ENCODE measurements at places on chromosomes 12 and 14.

DNA sequence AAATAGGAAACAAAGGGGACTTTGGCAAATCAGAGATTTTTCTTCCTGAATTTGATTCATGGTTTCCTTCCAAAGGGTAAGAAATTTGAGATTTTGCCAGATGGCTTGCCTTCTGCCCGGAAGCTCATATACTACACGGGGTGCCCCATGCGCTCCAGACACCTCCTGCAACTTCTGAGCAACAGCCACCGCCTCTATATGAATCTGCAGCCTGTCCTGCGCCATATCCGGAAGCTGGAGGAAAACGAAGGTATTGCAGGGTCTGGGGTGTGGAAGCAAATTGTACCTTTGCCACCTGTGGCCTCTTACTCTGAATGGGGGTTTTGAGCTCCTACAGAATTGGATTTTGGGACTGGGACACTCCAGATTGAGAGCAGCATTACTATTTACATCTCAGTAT lies 63.5 kb downstream of the FRMD6 start:
- DNase-seq: no peak

DNA sequence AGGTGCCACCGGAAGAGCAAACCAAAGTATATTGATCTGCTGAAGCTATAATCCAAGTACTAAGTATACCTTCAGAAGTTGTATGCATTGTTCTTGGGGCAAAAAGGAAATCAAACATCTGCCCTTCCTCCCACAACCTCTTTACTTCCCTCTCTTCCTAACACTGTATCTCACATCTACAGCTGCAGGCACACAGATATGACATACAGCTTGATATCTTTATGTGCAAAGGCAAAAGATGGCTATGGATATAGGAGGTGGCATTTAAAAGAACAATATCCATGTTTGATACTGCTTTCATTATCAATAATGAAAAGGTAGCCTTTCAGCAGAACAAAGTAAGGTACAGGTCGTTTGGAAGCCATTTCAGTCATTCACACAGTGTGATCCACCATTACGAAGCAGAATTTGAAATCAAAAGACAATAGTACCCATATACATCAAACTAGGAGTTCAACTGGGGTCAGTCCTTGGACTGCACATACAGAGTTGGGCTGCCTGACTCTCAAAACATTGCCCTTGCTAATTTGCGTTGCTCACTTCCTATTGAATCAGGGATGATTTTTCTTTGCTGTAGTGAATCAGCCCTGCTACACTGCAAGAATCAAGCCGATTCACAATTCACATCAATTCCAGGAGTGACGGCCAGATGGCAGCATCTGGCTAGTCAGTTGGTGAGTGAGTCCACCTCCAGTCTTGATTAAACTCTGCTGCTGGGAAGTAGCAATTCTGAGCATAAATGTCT lies 8.9 kb downstream of the ANG start:
- no peak for DNase-seq

DNA sequence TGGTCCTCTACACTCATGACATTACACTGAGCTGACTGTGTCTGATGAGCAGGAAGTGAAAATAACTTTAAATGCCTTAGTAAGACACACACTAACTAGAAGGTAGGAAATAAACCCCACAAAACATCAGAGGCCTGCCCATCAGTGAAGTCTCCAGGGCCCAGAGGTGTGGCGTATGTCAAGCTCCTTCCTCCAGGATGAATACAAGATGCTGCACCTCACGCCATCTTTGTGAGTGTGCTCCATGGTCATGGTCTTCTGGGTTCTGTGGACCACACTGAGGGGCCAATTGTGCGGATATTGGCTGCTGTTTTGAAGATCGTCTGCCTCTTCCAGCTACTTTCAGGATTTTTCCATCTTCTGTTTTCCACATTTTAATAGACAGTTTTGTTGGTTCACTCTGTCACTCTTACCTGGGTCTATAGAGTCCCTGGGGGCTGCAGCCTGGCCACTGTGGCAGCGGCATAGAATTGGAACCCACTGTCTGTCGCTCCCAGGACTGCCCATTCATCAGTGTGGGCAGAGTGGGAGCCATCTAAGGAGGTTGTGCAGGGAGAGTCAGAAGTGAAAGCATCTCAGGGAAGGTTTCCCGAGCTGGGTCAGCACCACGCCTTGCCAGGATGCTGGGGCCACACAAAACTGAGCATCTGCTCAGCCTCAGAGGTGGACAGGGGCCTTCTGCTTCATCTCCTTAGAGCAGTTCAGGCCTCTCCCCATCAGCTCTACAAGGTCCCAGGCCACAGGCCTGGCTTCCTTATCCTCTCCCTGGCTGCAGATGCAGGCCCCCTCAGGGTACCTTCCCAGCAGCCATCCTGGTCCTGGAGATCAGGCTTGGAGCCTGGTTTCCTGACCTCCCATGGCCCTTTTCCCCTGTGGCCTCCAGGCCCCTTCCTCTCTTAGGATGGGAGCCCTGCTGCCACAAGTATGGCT lies 57.5 kb upstream of the C14orf180 start:
- no peak for DNase-seq

DNA sequence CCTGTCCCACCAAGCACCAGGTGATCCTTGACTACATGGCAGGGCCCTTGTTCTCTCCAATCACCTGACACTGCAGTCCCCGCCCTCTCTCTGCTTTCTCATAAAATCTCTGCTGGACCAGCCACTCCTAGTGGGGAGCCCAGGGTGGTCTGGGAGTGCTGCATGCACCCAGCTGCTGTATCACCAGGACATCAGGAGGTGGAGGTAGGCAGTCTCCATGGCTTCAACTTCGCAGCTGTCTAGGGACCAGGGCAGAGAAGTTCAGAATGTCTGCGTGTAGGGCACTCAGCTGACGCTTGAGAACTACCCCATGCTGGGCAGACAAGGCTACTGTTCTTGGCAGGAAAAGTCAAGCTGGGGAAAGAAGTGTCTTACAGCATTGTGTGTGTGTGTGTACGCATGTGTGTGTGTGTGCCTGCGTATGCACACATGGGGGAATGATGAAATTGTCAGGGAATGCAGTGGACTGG lies 2.6 kb downstream of the WSCD2 start:
- DNase-seq: no peak

DNA sequence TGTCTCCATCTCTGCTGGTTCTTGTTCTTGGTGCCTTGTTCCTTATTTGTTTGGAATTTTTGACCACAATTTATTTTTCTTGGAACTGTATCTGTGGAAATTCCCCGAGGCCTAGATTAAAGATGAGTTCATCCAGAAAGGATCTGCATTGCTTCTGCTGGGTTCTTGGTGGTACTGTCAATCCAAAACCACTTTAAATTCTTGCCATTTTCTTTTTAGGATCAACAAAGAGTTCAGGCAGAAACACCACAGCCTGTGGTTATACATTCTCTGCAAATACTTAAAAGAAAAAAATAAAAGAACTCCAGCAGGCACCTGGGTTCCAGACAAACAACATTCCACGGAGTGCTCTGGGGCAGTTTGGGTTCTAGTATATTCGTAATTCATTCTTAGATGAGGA lies 6.0 kb upstream of the VAMP1 start:
- peak; percentile 68 for DNase-seq

DNA sequence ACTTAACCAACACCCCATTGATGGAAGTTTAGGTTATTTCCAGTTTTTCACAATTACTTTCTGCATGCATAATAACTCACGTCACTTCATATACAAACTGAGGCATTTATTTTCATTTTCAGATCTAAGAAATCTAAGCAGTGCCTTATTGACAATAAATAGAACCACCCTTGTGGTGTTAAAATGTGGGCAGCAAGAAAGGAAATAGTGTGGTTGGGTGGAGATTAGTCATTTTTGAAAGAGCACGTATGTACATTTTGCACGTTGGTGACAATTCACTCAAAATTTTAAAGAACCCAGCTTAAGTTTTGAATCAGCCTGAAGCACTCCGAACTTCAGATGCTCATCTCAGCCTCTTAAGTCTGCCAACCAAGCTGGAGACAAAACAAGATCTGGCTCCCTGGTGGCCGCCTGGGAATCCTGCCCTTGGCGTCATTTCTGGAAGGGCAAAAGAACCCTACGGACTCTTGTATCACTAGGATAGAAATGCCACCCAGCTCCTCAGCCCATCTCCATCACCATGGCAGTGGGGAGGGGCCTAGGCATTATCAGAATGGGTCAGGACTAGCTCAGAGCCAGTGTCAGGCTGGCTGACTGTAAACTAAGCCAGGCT lies 89.5 kb upstream of the BCL2L14 start:
- DNase-seq: no peak

GRCh38 chr12:1822699-1823098 lies 2.3 kb downstream of the LRTM2 start:
- DNase-seq: no peak

- DNase-seq: no peak
These were observed 738.1 kb upstream of the TBX3 start for GRCh38 chr12:115421796-115422709.

- DNase-seq: no peak
These were observed 15.9 kb upstream of the DHRS2 start for GRCh38 chr14:23620177-23620702.

DNA sequence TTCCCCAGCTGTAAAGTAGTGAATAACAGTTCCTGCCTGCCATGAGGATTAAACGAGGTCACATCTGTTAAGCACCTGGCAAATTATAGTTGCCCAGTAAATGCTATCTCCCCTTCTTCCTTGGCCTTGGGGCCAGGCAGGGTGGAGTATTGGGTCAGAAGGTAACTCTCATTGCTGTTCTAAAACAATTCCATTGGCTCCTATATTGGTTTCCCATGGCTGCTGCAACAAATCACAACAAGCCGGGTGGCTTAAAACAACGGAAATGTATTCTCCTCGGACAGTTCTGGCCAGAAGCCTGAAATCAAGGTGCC lies 31.9 kb downstream of the MMAB start:
- DNase-seq: no peak

GRCh38 chr12:53187145-53187899 lies 6.6 kb upstream of the CSAD start:
- DNase-seq: no peak

DNA sequence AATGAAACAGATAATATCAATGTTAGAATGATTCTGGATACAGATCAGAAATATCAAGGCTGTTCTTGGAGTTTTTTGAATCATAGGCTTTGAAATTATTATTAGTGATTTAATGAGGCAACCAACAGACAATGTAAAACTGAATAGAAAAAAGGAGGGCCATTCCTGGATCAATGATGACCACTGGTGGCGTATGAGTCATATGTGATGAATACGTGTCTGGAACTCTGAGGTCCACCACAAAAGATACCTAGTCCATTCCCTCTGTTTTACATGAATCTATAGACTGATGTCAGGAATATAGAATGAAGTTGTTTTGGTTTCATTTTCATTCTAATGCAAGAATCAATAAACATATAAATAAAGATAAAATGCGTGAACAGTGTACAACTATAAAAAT lies 78.3 kb upstream of the RTL1 start:
- DNase-seq: no peak

- no peak for DNase-seq
These were observed 94.9 kb downstream of the DAAM1 start for GRCh38 chr14:59283361-59283760.

DNA sequence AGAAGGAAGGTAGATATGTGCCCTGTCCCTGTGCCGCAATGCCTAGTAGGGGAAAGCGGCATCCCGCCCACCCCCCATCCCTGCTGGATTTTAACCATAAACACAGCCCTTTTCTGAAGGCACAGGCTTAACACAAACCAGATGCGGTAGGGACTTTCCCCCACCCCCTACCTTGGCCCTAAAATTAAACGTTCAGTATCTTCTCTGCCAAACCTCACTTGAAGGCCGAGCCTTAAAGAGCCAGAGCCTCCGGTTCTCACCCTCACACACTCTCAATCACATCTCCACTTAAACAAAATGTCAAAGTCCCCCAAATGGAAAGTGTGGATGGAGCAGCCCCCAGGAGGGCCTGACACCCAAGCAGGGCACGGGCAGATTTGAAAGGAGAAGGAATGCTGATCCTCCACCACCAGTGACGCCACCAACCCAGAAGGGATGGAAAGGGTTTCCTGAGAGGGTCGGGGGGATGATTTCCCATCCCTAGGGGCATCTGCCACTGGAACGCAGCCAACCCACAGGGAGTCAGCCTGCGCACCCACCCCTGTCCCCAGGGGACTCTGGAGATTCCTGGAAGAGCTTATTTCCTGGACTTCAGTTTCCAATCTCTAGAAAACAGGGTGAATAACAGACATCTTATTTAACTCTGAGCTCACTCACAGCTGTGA lies 26.4 kb downstream of the ACTN1 start:
- DNase-seq: no peak

- no peak for DNase-seq
These were observed 146.7 kb downstream of the TMEM117 start for GRCh38 chr12:43982544-43982943.

- DNase-seq: no peak
These were observed 360.8 kb downstream of the CCDC91 start for GRCh38 chr12:28550757-28551704.

DNA sequence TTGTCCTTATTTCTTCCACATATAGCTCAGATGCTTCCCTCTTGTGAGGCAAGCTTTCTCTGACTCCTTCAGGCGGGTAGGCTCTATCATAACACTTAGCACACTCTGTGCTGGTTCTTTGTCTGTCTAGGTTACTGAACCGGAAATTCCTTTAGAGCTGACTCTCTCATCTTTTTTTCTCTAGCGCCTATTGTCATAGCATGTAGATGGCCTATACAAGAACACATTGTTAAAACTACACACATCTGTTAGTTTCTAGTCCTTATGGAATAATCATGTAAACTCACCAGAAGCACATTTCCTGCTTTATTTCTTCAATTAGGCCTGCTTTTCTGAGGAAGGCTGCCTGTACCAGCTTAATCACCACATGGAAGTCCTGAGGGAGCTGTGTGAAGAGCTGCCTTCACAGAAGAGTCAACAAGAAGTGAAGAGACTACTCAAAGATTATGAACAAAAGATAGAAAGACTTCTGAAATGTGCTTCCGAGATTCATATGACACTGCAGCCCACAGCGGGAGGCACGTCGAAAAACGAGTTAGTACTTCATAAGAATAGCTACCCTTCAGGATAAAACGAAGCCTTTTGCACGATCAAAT lies 143.9 kb downstream of the SYNE2 start:
- no peak for DNase-seq

DNA sequence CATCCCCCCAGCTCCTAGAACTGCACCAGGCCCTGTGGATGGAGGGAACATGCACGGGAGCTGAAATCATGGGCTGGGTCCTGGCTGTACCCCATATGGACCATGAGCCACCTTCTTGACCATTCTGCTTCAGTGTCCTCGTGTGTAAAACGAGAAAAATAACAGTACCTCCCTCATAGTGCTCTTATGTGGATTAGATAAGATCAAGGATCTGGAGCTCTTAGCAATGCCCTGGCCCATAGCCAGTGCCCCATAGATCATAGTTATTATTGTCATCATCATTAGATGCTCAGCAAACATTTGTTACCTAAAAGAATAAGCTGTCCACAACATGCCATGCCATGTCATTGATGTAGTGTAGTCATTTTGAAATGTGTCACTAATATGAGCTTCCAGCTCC lies 71.3 kb downstream of the SYNE3 start:
- DNase-seq: no peak

GRCh38 chr12:124872068-124872719 lies 8.5 kb upstream of the SCARB1 start:
- no peak for DNase-seq

- no peak for DNase-seq
These were observed 26.3 kb downstream of the FLRT2 start for GRCh38 chr14:85556267-85556666.

GRCh38 chr12:5094986-5095385 lies 51.3 kb downstream of the KCNA5 start:
- no peak for DNase-seq

Data from non-pigmented ciliary epithelial cell (primary cell).